Fibroblast of skin of right quadriceps (primary cell): ENCODE measurements at places on chromosomes 7 and 10.

DNA sequence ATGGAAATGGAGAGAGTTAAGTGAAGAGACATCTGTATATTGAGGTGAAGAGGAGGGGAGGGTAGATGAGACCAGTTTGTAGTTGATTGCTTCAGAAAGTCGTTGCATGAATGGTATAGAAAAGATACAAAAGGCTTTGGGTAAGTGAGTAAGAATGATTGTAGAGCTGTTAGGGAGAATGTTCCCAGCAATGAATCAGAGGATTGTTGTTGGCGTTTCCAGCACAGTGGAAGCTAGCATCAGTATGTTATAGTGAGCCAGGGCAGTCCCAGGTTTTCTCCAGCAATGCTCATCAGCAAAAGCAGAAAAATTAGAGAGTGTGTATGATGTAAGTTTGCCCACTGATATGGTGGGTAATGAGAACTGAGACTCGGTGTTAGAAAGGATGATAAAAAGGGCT lies 15.4 kb upstream of the CDK6 start:
- no peak for DNase-seq

- no peak for DNase-seq
These were observed 27.8 kb downstream of the UNC5B start for GRCh38 chr10:71239946-71240795.

- DNase-seq, result no peak
These were observed 2.7 kb upstream of the PAX4 start for GRCh38 chr7:127620406-127621233.

GRCh38 chr7:22469371-22470143 lies 30.4 kb downstream of the STEAP1B start:
- no peak for DNase-seq

DNA sequence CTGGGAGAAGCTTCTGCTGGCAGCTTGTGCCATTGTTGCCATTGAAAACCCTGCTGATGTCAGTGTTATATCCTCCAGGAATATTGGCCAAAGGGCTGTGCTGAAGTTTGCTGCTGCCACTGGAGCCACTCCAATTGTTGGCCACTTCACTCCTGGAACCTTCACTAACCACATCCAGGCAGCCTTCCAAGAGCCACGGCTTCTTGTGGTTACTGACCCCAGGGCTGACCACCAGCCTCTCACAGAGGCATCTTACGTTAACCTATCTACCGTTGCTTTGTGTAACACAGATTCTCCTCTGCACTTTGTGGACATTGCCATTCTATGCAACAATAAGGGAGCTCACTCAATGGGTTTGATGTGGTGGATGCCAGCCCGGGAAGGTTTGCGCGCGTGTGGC lies 220.7 kb downstream of the ADK start:
- peak; percentile 7 for DNase-seq

- no peak for DNase-seq
These were observed 145.8 kb upstream of the LRRN3 start for GRCh38 chr7:110944966-110945644.

DNA sequence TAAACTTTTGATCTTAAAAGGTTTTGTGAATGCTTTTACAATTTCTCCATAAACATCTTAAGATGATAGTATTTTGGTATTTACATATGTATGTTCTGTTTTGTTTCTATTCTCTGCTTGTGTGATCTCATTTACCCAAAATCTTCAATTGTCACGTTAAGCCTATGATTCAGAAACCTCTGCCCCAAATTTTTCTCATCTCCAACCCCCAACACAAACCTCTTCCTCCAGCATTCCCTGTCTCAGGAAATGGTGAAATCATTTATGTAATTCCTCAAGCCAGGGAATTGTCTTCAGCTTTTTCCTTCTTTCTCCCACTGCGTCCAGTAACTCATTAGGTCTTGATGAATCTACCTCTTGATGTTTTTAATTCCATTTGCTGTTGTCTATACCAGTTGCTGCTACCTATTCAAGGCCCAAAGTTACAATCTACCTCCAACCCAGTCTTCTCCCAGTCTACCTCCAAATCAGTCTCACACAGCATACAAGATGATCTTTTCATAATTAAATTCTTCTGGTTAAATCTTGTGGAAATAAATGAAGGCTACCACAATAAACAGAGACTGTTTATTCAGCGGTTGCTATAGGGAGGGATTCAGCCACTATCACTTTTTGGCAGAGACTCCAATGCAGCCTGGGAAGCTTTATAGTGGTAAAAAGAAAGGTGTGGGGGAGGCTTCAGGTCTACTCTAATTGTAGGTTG lies 5.8 kb downstream of the CFAP69 start:
- DNase-seq, result peak; percentile 90

- DNase-seq, result peak; percentile 73
These were observed 115.9 kb upstream of the ADAM12 start for GRCh38 chr10:126504063-126504760.

DNA sequence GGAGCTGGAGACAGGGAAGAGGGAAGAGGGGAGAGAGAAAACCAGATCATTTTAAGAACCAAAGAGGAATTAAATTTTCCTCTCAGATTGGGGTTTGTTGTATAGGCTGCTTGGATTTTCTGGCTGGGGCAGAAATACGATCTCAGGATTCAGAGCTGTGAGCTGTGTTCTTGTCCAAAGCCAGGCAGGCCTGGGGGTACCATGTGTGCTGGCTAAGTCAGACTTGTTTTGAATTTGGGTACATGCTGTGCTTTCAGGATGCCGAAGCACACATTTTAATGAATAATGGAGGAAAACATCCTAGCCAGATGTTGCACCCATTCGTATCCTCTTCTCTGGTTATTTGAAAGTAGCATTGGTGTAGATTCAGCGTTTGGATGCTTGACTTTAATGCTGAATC lies 170.3 kb upstream of the PODXL start:
- DNase-seq, result no peak

GRCh38 chr7:16078076-16078952 lies 343.0 kb downstream of the CRPPA start:
- peak; percentile 60 for DNase-seq

GRCh38 chr10:3978174-3978573 lies 193.2 kb upstream of the KLF6 start:
- DNase-seq, result peak; percentile 45
